Small intestine (tissue), 16 donors: ENCODE measurements at places on chromosomes 12 and 14.

- no peak for DNase-seq
These were observed 148.3 kb downstream of the TGFB3 start for GRCh38 chr14:75833326-75834020.

GRCh38 chr12:1835211-1836131, 15.1 kb downstream of the LRTM2 start:
- no peak for DNase-seq

- no peak for DNase-seq
These were observed 210.7 kb upstream of the PWP1 start for GRCh38 chr12:107474639-107475539.

DNA sequence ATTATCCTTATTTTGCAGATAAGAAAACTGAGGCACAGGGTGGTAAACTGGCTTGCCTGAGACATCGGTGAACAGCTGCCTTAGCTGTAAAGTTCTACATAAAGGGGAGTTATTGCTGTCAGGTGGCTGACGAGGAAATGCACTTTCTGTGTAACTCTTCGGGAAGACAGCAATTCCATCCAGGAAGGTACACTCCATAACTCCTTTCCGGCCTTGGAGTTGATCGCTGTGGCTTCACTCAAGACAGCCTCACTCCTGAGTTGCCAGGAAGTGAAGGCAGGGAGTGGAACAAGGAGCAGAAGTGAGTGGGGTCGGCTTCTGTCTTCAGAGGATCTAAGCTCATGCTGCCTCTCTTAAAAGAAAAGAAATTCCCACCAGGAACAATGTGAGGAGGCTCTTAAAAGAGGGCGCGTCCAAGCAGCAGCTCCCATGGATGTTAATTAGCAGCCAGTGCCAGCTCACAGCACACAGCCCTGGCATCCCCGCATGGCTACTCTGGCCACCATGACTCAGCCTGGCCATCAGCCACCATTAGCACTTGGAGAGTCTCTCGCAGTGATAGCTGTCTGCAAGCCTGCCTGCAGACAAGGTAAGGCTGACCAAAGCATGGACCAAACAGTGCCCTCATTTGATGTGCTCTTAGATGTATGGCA, 60.3 kb downstream of the NUAK1 start:
- no peak for DNase-seq

DNA sequence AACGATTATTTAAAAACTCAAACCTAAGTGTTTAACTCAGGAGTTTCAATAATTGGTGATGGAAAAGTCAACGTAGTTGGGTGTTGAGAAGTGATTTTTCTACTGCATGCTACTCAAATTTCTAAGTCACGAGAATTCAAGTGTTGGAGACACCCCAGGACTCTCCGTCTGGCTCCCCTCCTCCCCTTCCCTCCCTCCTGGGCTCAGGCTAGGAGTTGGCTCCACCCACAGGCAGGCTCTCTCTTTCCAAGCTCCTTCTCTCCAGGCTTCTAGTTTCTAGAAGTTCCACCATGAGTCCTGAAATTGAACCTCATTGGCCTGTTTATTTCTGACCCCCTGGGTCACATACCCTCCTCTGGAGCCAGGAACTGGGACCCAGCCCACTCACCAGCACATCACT, 73.0 kb downstream of the TMEM132D start:
- no peak for DNase-seq

GRCh38 chr12:94380507-94380906, 79.2 kb downstream of the CEP83 start:
- DNase-seq, result no peak
